NCI-H446 treated with DMSO at 0.1 percent for 48 hours (cell line): ENCODE measurements at places on chromosomes 1 and 21.

DNA sequence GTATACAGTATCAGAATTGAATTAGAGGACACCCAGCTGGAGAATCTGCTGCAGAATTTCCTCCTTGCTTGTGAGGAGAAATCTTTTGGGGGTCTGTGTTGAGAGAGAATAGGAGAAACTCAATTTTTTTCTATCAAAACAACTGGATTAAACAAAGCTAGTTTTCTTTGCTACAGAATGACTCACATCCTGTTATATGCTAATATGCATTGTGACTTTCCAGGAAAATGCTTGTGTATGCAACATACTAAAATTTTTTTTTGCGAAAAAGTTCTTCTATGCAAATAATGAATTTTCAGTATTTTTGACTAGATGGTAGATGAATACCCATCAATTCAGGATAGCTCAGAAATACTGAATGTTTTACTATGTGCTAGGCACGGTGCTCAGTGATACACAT, 2.2 kb downstream of the VAMP4 start:
- DNase-seq: no peak

DNA sequence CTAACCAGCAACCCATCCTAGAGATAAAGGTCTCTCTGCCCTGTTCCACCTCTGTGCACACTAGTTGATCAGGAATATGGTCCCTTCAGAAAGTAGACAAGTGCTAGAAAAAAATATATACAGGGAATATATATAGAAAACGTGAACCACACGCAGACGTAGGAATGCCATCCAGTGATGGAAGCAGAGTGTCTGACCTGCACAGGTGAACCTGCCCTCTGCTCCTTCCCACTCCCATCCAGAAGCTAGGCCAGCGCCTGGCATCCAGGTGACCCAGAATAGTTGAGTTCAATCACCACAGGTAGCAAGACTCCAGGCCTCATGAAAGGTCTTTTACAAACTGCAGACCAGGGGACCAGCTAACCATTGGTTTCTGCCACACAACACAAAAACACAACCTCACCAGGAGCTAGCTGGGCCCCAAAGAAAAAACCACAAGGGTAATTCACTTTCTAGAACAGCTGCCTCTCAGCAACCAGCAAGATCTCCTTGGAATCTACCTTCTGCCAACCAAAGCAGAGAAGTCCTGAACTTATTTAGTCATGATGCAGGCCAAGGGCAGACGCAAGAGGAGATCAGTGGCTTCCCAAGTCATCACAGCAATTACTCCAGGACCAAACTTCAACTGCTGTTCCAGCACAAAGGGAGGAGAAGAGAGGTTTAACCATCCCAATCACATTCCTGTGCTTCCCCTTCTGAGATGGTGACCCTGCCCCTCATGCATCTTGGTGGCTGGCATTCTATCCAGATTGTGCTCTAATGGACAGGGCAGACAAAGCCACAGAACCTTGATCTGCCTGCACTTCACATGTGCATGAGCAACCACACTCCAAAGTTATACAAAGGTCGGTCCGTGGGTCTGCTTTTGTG, 53.0 kb downstream of the GPR161 start:
- no peak for DNase-seq

DNA sequence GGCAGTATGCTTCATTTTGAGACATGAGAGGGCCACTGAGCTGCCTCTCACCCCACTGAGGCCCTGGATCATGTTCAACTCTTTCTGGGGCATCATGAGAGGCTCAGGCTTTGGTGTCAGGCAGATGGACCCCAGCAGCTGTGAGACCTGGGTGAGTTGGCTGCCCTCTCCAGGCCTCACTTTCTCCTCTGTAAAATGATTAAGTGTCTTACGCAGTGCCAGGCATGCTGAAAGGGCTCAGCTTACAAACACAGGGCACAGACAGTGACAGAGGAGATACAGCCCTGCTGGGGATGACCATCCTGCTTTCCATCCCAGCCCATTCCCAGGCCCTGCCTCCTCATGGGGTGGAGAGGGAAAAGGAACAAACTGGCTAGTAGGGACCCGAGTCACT, 387.4 kb downstream of the MATN1 start:
- DNase-seq: no peak

- no peak for DNase-seq
Observed at GRCh38 chr1:198363625-198364151, 176.8 kb downstream of the ATP6V1G3 start.

DNA sequence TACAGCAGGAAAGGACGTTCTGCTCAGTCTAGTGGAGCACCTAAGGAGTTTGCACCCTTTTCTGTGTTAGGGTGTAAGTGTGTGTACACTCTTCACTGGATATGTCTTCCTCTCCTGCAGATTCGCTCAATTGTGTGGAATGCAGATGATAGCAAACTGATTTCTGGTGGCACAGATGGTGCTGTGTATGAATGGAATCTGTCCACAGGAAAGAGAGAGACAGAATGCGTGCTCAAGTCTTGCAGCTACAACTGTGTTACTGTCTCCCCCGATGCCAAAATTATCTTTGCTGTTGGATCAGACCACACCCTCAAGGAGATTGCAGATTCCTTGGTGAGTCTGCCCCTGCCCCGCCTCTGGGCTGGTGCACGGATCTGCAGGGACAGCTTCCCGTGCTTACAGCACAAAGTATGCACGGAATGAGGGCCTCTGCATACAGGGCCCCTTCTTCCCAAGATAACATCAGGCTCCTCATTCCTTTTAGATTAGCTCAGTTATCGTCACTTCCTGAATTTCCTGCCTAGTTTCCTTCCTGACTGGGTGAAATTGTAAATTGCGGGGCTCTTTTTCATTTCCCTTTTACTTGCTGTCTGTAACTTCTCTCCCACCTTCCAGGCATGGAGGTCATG, 34.6 kb downstream of the CFAP57 start:
- DNase-seq: no peak

- no peak for DNase-seq
Observed at GRCh38 chr1:84855168-84855567, 37.8 kb downstream of the LPAR3 start.

GRCh38 chr1:212605441-212606394, 2.8 kb upstream of the ATF3 start:
- no peak for DNase-seq

- DNase-seq: no peak
Observed at GRCh38 chr1:119374208-119374874, 5.8 kb downstream of the HAO2 start.

GRCh38 chr1:95382000-95382786, 148.2 kb downstream of the RWDD3 start:
- DNase-seq: no peak

- peak; percentile 66 for DNase-seq
Observed at GRCh38 chr1:109493805-109494539, at the start of gene CYB561D1. TSS of gene CYB561D1 (plus strand) at chr1:109494094. CDS start at chr1:109494140, 46 bp downstream.

GRCh38 chr1:7591565-7591964, 179.5 kb upstream of the VAMP3 start:
- DNase-seq: no peak

DNA sequence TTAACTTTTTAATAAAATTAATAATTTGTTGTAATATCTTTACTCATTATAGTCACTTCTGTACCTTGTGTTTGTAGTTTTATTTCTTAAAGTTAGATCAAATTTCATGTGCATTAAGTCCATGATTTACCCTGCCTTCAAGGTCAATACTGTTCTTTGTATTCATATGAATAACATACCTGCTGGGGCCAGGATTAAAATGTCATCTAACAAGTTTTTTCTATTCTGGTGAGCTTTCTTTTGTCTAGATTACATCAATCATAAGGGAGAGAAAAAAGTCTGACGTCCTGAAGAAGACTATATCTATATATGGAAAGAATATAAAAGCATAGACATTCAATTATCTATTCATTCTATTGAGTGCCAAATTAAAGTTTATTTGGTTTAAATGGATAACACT, 232.6 kb downstream of the COL11A1 start:
- no peak for DNase-seq

DNA sequence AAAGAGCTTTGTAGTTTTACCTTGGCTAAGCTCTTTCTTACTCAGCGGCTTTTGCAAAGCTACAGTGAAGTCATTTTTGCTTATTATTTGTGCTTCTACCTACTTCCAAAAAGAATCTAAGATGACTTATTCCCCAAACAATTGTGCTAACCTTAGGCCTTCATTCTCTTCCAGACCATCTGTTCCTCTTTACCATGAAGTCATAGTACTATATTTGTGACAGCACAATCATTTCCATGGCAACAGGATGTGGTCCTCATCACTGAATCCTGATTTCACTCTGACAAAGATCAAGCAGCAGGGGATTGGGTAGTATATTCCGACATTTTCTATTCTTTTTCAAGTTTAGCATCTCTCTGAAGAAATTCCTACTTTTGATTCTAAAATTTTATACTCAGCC, 24.8 kb upstream of the NMNAT2 start:
- peak; percentile 40 for DNase-seq

DNA sequence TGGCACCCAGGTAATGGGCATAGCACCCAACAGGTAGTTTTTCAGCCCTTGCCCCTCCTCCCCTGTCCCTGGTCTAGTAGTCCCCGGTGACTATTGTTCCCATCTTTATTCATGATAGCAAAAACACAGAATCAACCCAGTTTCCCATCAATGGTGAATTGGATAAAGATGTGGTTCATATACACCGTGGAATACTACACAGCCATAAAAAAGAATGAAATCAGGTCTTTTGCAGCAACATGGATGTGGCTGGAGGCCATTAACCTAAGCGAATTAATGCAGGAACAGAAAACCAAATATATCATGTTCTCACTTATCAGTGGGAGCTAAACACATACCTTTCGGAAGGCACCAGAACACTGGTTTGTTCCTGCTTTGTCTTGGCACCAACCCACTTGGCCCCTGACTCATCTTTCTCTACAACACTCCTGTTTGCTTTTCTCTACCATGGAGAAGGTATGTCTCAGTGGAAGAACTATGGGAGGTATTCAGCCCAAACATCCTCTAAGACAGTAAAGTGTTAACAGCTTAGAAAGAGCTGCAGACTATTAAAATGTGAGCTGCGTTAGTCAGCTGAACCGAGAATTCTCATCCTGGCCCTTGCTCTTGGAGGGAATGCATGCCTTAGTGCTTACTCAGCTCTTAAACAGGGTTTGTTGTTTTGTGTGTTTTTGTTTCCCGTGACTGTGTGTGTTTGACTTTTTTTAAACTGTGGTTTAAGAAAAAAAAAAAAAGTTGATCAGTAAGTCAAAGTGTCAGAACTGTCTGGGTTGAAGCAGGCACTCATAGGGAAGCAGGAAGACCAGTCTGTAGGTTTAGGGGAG, 203.0 kb downstream of the TOMM20 start:
- no peak for DNase-seq

DNA sequence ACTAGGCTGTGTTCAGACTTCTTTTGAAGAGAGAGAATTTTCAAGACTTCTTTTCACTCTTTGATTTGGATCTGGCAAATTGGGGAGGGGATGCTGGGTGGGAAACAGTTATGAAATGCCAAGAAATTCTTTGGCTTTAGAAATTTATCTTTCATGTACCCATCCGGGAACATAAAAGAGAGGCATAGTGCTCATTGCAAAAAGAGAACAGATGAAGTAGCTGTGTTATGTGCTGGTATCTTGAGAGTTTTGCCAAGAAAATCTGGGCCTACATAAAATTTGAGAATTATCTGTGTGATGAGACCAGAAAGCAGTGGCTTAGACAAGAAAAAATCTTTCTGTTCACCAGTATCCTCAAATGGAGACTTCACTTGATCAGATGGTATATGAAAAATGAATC, 4.3 kb downstream of the TMEM167B start:
- no peak for DNase-seq

DNA sequence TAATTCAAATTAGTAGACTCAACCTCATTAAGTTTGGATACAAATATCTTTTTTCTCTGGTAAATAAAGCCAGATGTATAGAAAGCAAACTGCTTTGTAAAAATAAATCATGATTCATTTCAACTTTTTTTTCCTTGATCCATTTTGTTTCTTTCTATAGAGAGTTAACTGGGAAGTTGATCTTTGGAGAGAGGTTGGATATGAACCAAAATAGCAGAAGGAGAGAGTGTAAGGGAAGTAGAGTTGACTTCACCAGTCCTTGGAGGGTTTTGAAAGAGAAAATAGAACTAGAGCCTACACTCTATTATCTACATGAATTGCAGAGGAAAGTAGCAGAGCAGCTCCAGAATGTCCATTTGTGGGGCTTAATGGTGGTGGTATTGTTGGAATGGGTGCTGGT, 243.8 kb downstream of the ADGRL2 start:
- peak; percentile 21 for DNase-seq

DNA sequence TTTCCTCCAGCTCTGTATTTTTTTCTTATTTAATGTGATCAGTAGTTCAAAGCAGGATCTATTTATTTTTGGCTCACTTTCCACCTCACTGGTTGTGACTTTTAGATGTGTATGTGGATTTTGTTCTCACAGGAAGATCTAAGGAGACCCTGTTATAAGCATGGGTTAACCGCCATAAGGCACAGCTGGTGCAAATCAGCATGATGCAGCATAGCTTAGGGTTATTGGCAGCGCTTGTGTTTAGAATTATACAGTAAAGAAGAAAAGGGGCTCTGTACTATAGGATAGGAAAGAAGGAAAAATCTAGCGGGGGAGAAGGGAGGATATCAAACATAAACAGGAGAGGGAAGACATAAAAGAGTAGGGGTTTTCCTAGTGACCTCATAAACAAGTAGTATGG, 26.9 kb upstream of the RGL1 start:
- DNase-seq: peak; percentile 79

GRCh38 chr1:151992303-151993083, 1.2 kb downstream of the S100A10 start:
- DNase-seq: no peak

GRCh38 chr1:17201201-17202021, 3.5 kb upstream of the PADI1 start:
- no peak for DNase-seq

- no peak for DNase-seq
Observed at GRCh38 chr1:189681252-189681919, 796.3 kb downstream of the BRINP3 start.

DNA sequence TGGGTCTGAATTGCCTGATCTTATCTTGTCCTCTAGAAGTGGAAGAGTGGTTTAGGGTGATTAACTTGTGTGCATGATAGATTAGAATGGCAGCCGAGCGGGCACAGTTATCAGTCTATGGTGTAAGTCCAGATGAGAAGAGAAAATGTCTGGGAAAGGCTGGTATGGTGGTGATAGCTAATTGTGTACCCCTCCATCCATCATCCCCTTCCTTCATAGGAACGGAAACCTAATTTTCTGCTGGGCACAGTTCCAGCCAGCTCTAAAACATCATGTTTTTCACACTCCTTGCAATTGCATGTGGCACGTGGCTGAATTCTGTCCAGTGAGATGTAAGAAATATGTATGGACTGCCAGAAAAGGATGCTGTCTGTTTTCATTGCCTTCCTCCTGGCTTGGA, 40.9 kb upstream of the ZP4 start:
- DNase-seq: no peak
